ENCODE measurements at places on chromosomes 12 and 14. TPM values are rescaled to one million over a fixed set of nuclear protein-coding genes. Genes with fewer than 3 reads are reported as not detected.

The GAPDH gene
- polyA plus RNA-seq, result 2,056 TPM

The PDZRN4 gene
- 5.0 TPM for polyA plus RNA-seq

The AMDHD1 gene
- 1.2 TPM for polyA plus RNA-seq

The SLC7A7 gene
- 119 TPM for polyA plus RNA-seq

The PCK2 gene
- 37.3 TPM for polyA plus RNA-seq

The WNT1 gene
- polyA plus RNA-seq, result not detected

The ORAI1 gene
- polyA plus RNA-seq, result 10.2 TPM

The KCNC2 gene
- polyA plus RNA-seq, result 0.40 TPM

The AGAP2 gene
- 1.1 TPM for polyA plus RNA-seq

The TAS2R43 gene
- polyA plus RNA-seq, result 0.20 TPM

The TMEM253 gene
- 1.1 TPM for polyA plus RNA-seq

The KRT73 gene
- polyA plus RNA-seq, result not detected

The POTEM gene
- not detected for polyA plus RNA-seq

The SLC25A47 gene
- not detected for polyA plus RNA-seq

The COQ10A gene
- polyA plus RNA-seq, result 19.0 TPM

The PRPF40B gene
- 37.5 TPM for polyA plus RNA-seq

The SIRT4 gene
- polyA plus RNA-seq, result 3.1 TPM

The MGP gene
- polyA plus RNA-seq, result 40.5 TPM

The KIF21A gene
- 36.0 TPM for polyA plus RNA-seq

The NGB gene
- not detected for polyA plus RNA-seq

The BICDL1 gene
- polyA plus RNA-seq, result 35.3 TPM

The C12orf75 gene
- polyA plus RNA-seq, result 60.8 TPM

The COX8C gene
- polyA plus RNA-seq, result 0.86 TPM

The STX2 gene
- polyA plus RNA-seq, result 25.3 TPM

The FITM1 gene
- 1.6 TPM for polyA plus RNA-seq

The PIK3C2G gene
- polyA plus RNA-seq, result 3.0 TPM

The PTPN6 gene
- polyA plus RNA-seq, result 27.0 TPM

The C12orf56 gene
- 1.2 TPM for polyA plus RNA-seq

The MEG3 gene
- 309 TPM for polyA plus RNA-seq

The CAPS2 gene
- 5.7 TPM for polyA plus RNA-seq

The CABP1 gene
- polyA plus RNA-seq, result 4.6 TPM

All from renal cortex interstitium (tissue), 15 donors.